ENCODE measurements at places on chromosomes 7 and 10.

DNA sequence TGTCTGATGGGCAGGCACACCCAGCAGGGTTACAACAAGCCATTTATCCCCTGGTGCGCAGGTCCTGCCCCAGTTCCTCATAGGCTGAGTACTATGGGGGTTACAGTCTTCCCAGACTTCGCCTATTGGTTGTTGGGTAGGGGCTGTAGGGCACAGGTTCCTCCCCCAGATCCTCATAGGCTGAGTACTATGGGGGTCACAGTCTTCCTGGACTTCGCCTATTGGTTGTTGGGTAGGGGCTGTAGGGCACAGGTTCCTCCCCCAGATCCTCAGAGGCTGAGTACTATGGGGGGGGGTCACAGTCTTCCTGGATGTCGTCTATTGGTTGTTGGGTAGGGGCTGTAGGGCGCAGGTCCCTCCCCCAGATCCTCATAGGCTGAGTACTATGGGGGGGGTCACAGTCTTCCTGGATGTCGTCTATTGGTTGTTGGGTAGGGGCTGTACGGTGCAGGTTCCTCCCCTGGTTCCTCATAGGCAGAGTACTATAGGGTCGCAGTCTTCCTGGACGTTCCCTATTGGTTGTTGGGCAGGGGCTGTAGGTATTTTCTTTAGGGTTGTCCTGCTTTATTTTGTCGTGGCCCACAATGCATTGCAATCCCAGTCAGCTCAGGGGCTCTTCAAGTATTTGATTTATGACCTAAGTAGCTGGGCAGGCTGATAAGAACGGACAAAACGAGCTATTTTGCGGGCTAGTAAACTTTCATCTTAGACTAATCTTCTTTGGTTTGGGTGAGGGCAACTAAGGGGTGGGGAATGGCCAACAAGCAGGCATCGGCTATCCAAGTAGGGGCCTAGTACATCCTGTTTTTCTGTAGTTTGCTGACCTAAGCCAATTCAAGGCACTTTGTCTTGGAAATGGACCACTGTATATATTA is 3.4 kb downstream of the LRRC27 start:
- peak; percentile 89 for DNase-seq

DNA sequence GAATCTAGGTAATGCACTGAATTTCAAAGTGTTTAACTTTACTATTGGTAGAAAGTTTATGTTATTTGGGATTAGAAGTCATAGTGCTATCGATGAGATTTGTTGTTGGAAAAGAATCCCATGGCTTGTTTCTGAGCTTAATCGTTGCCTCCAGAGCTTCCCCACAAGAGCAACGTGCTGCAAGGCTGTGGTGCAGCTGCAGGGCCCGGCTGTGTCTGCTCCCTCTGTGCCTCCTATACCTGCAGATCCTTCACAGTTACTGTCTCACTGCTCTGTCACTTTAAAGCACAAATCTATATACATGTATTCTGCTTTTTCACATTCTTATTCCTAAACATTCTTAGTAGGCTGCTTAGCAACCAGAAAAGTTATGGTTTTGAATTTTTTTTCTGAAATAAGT is 826.6 kb upstream of the COBL start:
- DNase-seq: no peak

DNA sequence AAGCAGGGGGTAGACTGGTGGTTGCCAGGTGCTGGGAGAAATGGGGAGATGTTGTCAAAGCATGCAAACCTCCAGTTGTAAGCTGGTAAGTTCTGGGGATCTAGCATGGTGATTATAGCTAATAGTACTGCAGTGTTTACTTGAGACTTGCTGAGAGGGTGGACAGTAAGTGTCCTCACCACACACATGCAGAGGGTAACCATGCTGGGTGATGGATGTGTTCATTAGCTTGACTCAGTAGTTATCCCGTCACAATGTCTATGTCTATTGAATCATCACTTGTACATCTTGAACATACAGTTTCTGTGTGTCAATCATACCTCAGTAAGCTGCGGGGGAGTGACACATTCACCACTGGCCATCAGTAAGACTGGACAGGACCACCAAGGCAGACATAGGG is 42.1 kb downstream of the GSDME start:
- no peak for DNase-seq

GRCh38 chr7:92778972-92779371 is 57.4 kb downstream of the CDK6 start:
- peak; percentile 70 for DNase-seq

GRCh38 chr10:132113206-132113605 is 47.5 kb downstream of the JAKMIP3 start:
- DNase-seq: no peak

GRCh38 chr10:84523526-84523925 is 195.1 kb downstream of the CCSER2 start:
- DNase-seq: no peak

DNA sequence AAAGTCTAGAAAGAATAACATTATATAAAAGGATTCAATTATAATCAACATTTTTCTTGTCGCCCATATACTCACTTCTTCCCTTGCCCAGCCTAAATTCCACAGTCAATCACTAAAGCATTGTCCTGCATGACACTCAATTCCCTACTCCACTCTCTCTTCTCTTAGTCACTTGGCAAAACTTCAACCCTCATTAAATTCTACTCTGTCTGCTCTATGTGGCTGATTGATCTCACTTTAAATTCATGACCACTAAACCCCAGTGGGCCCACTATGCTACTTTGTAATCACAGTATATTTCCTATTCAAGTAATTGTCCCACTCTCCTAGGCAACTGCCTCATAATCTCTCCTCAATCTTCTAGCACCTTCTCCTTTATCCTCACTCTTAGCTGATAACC is 54.1 kb downstream of the MTERF1 start:
- no peak for DNase-seq

- no peak for DNase-seq
Measured at GRCh38 chr7:35261041-35261440, 7.1 kb upstream of the TBX20 start.

DNA sequence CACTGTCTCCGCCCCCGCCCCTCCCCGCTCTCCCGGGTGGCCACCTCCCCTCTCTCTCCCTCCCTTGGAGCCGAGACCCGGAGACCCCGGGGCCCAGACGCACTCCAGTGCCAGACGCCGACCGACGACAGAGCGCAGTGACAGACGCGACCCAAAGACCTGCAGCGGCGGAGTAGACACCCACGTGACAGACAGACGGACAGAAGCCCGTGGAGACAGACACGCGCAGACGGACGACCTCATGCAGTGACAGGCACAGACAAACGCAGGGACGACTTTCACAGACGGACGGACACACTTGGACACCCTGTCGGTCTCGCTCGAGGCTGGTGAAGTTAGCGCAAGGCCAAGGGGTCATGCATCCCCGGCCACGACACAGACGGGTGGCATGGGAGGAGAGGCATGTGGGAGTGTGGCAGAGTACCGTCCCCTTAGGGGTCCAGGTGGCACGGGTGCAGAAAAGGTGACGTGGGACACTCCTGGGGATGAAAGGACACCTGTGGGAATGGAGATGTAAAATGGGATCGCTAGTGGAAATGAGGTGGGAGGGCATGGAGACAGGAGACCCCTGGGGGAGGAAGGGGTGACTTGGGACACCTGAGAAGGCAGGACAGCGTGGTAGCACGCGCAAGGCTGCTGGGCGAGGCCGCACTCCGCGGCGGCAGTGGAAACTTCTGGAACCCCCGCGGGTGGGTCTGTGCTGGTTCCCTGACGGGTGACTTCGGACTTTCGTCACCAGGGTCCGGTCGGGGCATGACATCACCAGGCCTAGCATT is 456 bp upstream of the ACHE start:
- DNase-seq: no peak

- DNase-seq: peak; percentile 46
Measured at GRCh38 chr10:24331457-24331856, 122.5 kb downstream of the KIAA1217 start.

DNA sequence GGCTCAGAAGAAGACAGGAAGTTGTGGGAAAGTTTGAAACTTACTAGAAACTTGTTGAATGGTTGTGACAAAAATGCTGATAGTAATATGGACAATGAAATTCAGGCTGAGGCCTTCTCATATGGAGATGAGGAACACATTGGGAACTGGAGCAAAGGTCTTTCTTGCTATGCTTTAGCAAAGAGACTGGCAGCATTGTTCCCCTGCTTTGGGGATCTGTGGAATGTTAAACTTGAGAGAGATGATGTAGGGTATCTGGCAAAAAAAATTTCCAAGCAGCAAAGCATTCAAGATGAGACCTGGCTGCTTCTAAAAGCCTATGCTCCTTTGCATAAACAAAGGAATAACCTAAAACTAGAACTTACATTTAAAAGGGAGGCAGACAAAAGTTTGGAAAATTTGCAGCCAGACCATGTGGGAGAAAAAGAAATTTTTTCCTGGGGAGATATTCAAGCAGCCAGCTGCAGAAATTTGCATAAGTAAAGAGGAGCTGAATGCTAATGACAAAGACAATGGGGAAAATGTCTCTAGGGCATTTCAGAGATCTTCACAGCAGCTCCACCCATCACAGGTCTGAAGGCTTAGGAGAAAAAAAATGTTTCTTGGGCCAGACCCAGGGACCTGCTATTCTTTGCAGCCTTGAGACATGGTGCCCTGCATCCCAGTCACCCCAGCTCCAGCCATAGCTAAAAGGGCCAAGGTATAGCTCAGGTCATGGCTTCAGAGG is 16.5 kb upstream of the KCND2 start:
- DNase-seq: no peak

- DNase-seq: no peak
Measured at GRCh38 chr10:93851169-93851568, 42.6 kb upstream of the SLC35G1 start.

- DNase-seq: no peak
Measured at GRCh38 chr7:2488272-2488645, 12.1 kb upstream of the GRIFIN start.

- no peak for DNase-seq
Measured at GRCh38 chr10:1972406-1972805, 235.1 kb upstream of the ADARB2 start.

- peak; percentile 61 for DNase-seq
Measured at GRCh38 chr7:100406767-100407166, 21.7 kb downstream of the ZCWPW1 start.

- no peak for DNase-seq
Measured at GRCh38 chr7:26681819-26682418, 182.5 kb downstream of the SKAP2 start.

GRCh38 chr10:97333601-97334369 is 744 bp downstream of the FRAT2 start:
- DNase-seq: no peak

DNA sequence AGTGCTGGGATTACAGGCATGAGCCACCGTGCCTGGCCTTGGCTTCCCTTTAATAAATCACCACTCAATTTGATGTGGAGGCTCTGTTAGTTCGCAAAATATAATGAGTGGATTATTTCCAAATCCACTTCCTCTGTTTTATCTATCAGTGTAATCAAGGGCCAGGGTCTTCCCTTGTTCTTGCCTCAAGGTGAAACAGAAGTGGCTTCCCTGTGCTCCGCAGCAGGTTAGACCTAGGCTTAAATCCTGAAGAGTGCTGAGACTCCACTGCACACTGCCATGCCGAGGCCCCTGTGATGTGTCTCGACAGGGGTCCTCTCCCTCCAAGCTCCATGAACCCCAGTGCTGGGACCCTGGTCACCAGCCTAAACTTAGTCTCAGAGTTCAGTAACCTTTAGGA is 59.0 kb downstream of the MDH2 start:
- no peak for DNase-seq

GRCh38 chr7:5420881-5421713 is 2.5 kb downstream of the TNRC18 start:
- DNase-seq: no peak

- DNase-seq: no peak
Measured at GRCh38 chr7:112484671-112485167, 3.9 kb downstream of the LSMEM1 start.

- peak; percentile 43 for DNase-seq
Measured at GRCh38 chr10:80530251-80530650, 7.5 kb upstream of the SH2D4B start.

- no peak for DNase-seq
Measured at GRCh38 chr10:14876764-14877163, 1.9 kb upstream of the SUV39H2 start.

- DNase-seq: no peak
Measured at GRCh38 chr7:20777377-20778062, 9.2 kb downstream of the SP8 start.

DNA sequence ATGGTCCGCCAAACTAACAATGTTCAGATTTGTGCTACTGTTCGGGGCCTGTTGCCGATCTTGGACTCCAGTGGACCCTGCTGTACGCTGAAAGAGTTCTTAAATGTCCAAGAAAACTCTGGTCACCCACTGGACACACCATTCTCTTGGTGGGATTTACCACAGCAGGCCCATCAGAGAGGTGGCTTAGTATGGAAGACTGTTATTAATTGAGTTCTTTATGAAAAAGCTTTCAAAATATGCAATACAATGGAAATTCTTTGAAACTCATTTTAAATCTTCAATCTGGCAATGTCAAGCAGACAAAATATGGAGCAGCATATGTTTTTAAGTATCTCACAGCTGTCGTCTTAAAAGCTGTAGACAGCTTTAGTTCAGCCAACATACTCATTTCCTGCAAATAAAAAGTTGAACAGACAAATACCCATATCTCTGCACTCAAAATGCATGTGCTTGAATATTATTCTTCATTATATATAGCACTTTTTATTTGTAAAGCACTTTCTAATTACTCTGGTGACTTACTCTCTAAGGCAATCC is 37.4 kb upstream of the GRM8 start:
- no peak for DNase-seq

- DNase-seq: no peak
Measured at GRCh38 chr7:19572566-19572965, 136.3 kb downstream of the POLR1F start.

DNA sequence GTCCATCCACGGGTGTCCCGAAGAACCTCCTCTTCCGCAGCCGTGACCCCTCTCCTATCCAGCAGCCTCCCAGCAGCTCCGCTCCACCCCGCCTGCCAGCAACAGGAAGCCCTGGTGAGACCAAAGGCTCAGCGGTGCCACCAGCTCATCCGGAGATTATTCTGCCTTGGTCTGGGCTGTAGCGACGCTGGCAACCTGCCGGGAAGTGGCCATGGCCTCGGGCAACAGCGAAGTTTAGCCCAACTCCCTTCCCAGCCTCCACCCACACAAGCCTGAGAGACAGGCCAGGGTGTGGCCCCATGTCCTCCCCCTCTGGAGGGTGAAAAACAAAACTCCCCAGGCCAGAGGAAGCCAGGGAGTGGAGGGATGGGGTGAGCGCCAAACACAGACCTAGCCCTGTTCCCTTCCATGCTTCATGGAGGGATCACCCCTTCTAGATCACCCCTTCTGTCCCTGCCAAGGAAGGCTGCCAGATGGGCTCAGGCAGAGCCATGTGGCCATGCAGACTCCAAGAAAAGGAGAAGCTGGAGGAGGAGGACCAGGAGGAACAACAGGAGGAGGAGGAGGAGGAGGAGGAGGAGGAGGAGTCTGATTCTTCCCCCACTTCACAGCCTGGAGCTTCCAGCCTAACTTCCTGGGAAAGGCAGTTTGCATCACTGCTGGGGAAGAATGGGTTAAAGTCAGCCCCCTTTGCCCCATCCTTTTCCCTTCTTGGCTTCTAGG is 918 bp downstream of the CALHM2 start:
- DNase-seq: peak; percentile 49

GRCh38 chr7:150734254-150734653 is 3.0 kb upstream of the GIMAP5 start:
- DNase-seq: no peak

- DNase-seq: no peak
Measured at GRCh38 chr7:70037171-70037933, 439.1 kb downstream of the AUTS2 start.

All from NCI-H226 (cell line).